ENCODE measurements at places on chromosomes 7 and 10.

- peaks cover 3% of the 10 kb centered on the region for H3K27me3 ChIP-seq
- peaks cover 2% of the 10 kb centered on the region for H3K36me3 ChIP-seq
- DNase-seq: no peak
- no peak overlapping the region for H3K4me3 ChIP-seq
- H3K4me1 ChIP-seq: peaks cover 40% of the 10 kb centered on the region
- no peak overlapping the region for H3K27ac ChIP-seq
Measured at GRCh38 chr7:1344421-1344820, 111.7 kb downstream of the UNCX start.

- peaks cover 25% of the 10 kb centered on the region for H3K4me1 ChIP-seq
- peaks cover 6% of the 10 kb centered on the region for H3K36me3 ChIP-seq
- peak overlapping the region; percentile 89 for H3K27ac ChIP-seq
- H3K4me3 ChIP-seq: no peak overlapping the region
Measured at GRCh38 chr7:77727936-77728701, 31.9 kb downstream of the RSBN1L start.

GRCh38 chr7:121278120-121279021 lies 50.4 kb upstream of the WNT16 start:
- no peaks in the 10 kb centered on the region for H3K36me3 ChIP-seq
- no peak for DNase-seq
- no peak overlapping the region for H3K27ac ChIP-seq
- no peak overlapping the region for H3K4me3 ChIP-seq
- no peaks in the 10 kb centered on the region for H3K4me1 ChIP-seq

GRCh38 chr10:97074256-97075145 lies 111.3 kb downstream of the SLIT1 start:
- H3K27ac ChIP-seq: no peak overlapping the region
- DNase-seq: no peak
- H3K4me1 ChIP-seq: peaks cover 64% of the 10 kb centered on the region
- peaks cover 22% of the 10 kb centered on the region for H3K27me3 ChIP-seq

DNA sequence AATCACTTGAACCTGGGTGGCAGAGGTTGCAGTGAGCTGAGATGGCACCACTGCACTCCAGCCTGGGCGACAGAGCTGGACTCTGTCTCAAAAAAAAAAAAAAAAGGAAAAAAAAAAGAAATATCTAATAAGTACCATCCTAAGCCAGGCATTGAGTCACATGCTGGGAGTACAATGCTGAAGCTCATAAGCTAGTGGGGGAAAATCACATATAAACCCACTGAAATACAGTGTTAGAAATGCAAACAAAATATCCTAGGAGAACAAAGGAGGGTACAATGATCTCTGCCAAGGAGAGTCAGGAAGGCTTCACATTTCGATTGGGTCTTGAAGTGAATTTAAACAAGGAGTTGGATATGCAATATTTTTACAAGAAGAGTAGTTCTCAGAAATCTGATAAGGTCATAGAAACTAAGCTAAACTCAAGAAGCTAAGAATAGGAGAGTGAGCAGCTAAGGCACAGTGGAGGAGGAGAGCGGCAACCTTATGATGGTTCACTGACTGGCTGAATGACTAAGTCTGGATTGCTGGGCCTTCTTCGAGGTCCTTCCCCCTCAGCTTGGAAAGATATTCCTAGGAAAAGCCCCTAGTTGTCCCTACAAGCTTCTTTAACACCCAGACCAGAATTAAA lies 115.5 kb downstream of the PHTF2 start:
- no peaks in the 10 kb centered on the region for H3K27me3 ChIP-seq
- H3K4me3 ChIP-seq: no peak overlapping the region
- H3K4me1 ChIP-seq: peaks cover 5% of the 10 kb centered on the region
- DNase-seq: no peak
- peak overlapping the region; percentile 27 for H3K27ac ChIP-seq

DNA sequence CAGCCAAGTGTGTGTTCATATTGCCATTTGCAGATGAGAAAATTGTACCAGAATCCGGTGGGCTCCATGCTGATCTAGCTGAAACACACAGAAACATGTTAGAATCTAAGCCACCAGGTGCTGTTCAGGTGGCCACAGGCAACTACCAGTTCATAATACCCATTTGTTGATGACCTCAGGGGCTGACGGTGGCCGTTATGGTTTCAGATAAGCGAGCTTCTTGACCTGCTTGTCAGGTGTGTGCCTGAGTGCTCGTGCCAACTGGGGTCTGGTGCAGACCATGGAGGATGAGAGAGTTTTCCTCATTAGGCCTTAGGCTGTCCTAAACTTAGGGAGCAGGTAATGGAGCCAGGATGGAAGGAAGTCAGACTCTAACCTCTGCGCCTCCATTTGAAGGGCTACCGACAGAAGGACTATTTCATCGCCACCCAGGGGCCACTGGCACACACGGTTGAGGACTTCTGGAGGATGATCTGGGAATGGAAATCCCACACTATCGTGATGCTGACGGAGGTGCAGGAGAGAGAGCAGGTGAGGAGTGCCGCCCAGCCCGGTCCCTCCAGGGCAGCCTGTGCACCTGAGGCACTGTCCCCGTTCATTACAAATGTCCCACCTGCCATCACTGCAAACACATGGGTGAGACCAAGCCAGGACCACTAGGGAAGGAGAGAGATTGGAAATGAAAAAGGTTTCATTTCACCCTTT lies 53.1 kb downstream of the MKI67 start:
- no peak overlapping the region for H3K4me3 ChIP-seq
- peaks cover 20% of the 10 kb centered on the region for H3K27me3 ChIP-seq
- H3K27ac ChIP-seq: no peak overlapping the region
- H3K36me3 ChIP-seq: no peaks in the 10 kb centered on the region
- H3K4me1 ChIP-seq: peaks cover 22% of the 10 kb centered on the region

- peaks cover 13% of the 10 kb centered on the region for H3K27me3 ChIP-seq
- DNase-seq: no peak
- peaks cover 10% of the 10 kb centered on the region for H3K36me3 ChIP-seq
- peak overlapping the region; percentile 92 for H3K4me3 ChIP-seq
- peaks cover 41% of the 10 kb centered on the region for H3K4me1 ChIP-seq
Measured at GRCh38 chr7:98250789-98251188, 1.2 kb downstream of the TECPR1 start.

DNA sequence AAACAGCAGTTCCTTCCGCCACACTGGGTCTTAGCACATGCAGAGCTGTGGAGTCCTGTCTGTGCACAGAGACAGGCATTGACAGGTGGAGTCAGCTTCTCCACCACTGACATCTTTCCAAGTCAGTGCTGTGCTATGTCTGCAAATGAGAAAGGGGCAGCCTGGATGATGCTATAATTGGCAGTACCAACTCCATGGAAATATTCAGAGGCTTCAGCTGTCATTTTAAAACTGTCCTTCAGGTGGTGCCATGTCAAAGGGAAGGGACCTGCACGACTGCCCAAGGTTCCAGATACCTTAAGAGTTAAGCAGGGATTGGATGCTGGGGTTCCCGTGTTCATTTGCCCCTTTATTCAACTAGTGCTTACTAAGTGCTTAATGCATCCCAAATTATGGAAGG lies 258.0 kb upstream of the PRKCQ start:
- no peak for DNase-seq
- H3K4me1 ChIP-seq: peaks cover 6% of the 10 kb centered on the region
- no peak overlapping the region for H3K4me3 ChIP-seq
- H3K27me3 ChIP-seq: peaks cover 14% of the 10 kb centered on the region
- no peak overlapping the region for H3K27ac ChIP-seq

DNA sequence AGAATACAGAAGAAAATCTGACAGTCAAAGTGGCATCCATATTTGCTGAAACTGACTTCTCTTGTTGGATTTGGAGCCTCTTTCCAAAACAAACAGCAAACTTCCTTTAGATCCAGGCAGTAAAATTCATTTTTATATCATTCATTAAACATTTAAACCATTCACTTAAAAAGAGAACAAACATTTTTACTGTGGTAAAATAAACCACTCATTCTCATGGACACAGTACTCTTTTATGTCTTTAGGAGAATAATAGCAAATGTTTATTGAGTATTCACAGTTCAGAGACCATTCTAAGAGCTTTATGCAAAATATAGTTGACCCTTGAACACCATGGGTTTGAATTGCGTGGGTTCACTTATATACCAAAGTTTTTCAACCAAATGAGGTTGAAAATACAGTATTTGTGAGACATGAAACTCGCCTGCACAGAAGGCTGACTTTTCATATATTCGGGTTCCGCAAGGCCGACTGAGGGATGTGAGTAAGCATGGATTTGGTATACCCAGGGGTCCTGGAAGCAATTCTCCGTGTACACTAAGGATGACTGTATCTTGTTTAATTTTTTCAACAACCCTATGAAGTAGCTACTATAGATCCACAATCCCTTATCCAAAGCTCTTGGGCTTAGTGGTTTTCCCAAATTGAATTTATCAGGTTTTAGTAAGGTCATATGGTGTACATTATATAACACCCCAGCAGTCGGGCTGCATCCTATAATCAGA lies 49.1 kb downstream of the ATXN7L1 start:
- peaks cover 24% of the 10 kb centered on the region for H3K27me3 ChIP-seq
- H3K36me3 ChIP-seq: peaks cover 12% of the 10 kb centered on the region
- no peak overlapping the region for H3K4me3 ChIP-seq
- peaks cover 20% of the 10 kb centered on the region for H3K4me1 ChIP-seq
- DNase-seq: no peak

DNA sequence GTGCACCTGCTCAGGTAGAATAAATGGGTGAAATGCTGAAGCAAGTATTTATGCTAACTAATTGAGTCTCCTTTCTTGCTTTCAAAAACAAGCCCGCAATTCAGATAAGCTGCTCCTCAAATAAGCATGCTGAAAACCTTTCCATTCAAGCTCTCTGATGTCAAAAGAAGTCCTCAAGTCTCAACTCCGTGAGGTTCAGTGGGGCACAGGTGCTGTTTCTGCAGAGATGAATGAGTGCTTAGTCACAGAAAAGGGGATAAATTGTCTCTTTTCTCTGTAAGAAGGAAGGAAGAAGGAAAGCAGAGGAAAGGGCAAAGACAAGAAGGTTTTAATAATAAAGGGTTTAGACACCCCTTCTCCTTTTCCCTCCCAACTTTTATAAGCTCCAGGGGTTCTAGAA lies 229.8 kb upstream of the NPY start:
- H3K4me3 ChIP-seq: no peak overlapping the region
- DNase-seq: no peak
- H3K4me1 ChIP-seq: no peaks in the 10 kb centered on the region
- H3K36me3 ChIP-seq: no peaks in the 10 kb centered on the region
- no peak overlapping the region for H3K27ac ChIP-seq
- H3K27me3 ChIP-seq: peaks cover 5% of the 10 kb centered on the region

DNA sequence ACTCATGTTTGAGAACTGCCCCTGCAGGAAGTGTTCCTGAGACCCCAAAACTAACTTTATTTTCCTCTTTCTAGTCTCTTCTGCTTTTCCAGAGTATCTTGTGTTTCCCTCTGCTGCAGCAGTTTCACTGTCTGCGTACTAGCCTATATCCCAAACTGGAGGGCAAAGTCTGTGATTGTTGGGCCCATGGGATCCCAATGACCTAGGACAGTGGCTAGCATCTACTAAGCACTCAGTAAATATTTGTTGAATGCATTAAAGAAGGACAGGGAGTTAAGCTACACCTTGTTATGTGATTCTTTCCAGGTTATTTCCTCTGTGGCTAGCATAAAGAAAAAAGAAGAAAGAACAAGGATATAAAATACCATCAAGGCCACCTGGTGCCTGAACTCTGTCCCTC lies 210.6 kb upstream of the PHYHIPL start:
- peaks cover 24% of the 10 kb centered on the region for H3K27me3 ChIP-seq
- DNase-seq: no peak
- no peak overlapping the region for H3K4me3 ChIP-seq
- no peak overlapping the region for H3K27ac ChIP-seq
- peaks cover 29% of the 10 kb centered on the region for H3K4me1 ChIP-seq
- H3K36me3 ChIP-seq: no peaks in the 10 kb centered on the region

- peaks cover 22% of the 10 kb centered on the region for H3K4me1 ChIP-seq
- H3K27ac ChIP-seq: no peak overlapping the region
- H3K36me3 ChIP-seq: peaks cover 14% of the 10 kb centered on the region
- DNase-seq: no peak
- H3K4me3 ChIP-seq: no peak overlapping the region
Measured at GRCh38 chr10:132636358-132636757, 98.8 kb downstream of the INPP5A start.

- H3K36me3 ChIP-seq: no peaks in the 10 kb centered on the region
- no peak overlapping the region for H3K4me3 ChIP-seq
- H3K4me1 ChIP-seq: peaks cover 23% of the 10 kb centered on the region
- H3K27me3 ChIP-seq: peaks cover 3% of the 10 kb centered on the region
- H3K27ac ChIP-seq: peak overlapping the region; percentile 56
Measured at GRCh38 chr10:27949528-27950241, 49.2 kb downstream of the ODAD2 start.
